ENCODE measurements at places on chromosomes 16 and 17. TPM values are rescaled to one million over a fixed set of nuclear protein-coding genes. Genes with fewer than 3 reads are reported as not detected.

ARL5C gene
- not detected for total RNA-seq

SMIM36 gene
- total RNA-seq: not detected

HOXB13 gene
- not detected for total RNA-seq

GAS2L2 gene
- total RNA-seq: not detected

RHBDL1 gene
- 1.6 TPM for total RNA-seq

GPR139 gene
- total RNA-seq: not detected

GAST gene
- total RNA-seq: not detected

PYDC1 gene
- total RNA-seq: not detected

LRRC46 gene
- not detected for total RNA-seq

KRT34 gene
- total RNA-seq: 26.4 TPM

FBXO39 gene
- not detected for total RNA-seq

MFAP4 gene
- 0.15 TPM for total RNA-seq

PPY gene
- not detected for total RNA-seq

KRTAP9-4 gene
- not detected for total RNA-seq
